ENCODE measurements at places on chromosomes 13 and 19.

- no peak for DNase-seq
Observed at GRCh38 chr13:81671064-81671463, 1330.1 kb upstream of the SPRY2 start.

GRCh38 chr13:114283576-114283975, 2.2 kb downstream of the UPF3A start:
- peak; percentile 24 for DNase-seq

DNA sequence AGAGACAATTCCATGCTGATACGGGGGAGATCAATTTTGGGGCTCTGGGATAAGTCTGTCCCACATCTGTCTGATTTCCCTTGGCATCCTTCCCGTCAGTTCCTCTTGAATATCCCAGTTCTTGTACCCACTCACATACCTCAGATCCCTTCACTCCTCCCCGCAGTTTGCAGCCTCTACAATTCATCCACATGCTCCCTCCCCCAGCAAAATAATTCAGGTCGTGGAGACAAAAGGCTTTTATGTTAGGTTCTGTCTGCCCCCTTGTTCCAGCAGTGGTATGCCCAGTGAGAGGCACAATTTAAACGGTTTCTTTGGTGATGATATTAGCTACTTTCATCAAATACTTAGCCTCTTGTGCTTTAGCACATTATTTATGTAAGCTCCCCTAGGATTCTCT, 9.6 kb downstream of the RPS16 start:
- no peak for DNase-seq

DNA sequence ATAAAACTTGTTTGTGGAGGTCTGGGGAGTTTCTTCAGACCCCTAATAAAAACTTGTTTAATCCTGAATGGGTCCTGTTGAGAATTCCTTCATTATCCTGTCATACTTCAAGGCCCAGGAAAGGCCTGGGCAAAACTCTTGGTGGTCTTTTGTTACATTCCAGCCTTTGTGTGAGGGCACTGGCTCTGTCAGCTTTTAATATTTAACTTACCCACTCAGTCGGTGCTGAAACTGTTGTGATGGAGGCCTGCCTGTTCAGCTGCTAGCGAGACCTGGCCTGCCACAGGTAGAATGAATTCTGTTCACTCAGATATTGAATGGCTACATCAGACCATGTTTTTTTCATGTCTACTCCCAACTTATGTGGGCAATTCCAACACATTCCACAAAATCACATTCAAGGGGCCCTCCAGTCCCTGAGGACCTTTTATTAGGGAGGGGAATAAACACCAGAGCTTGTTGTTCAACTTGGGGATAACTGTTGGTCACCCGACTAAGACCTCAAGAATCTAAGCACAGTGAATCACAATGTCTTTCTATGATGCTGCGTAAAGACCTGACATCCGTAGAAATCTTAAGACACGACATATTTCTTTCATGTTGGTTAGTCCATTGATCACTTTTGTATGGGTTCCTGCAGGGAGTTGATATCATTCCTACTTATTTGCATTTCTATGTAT, 12.5 kb downstream of the NLRP8 start:
- no peak for DNase-seq

GRCh38 chr13:29909081-29909730, 58.8 kb upstream of the UBL3 start:
- DNase-seq, result no peak

- peak; percentile 64 for DNase-seq
Observed at GRCh38 chr19:4597975-4598671, 38.6 kb upstream of the SEMA6B start.

GRCh38 chr19:40630571-40631160, 29.5 kb downstream of the LTBP4 start:
- no peak for DNase-seq

DNA sequence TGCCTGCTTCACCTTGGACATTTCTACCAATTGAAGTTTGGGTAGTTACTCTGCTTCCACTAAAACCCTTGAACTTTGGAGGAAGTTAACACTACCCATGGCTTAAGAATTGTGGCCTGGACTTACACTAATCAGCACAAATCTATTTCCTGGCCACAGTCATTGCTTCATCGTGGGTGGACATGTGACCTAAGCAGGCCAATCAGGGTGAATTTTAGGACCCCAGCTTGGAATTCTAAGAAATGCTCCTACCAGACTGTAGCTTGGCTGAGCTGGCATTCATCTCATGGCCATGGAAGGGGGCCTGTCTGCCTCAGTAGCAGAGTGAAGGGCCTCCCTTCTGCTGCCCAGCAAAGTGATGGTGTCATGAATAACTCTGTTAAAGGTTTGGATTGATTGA, 58.3 kb upstream of the SLC15A1 start:
- peak; percentile 22 for DNase-seq

GRCh38 chr13:41059456-41060081, 1.7 kb upstream of the WBP4 start:
- no peak for DNase-seq

GRCh38 chr13:38688674-38689073, 1.8 kb downstream of the FREM2 start:
- DNase-seq, result no peak

Data from suppressor macrophage (primary cell).